ENCODE measurements at places on chromosomes 12 and 14. TPM values are rescaled to one million over a fixed set of nuclear protein-coding genes. Genes with fewer than 3 reads are reported as not detected.

The SLC7A7 gene
- 14.2 TPM for total RNA-seq

The LMNTD1 gene
- not detected for total RNA-seq

The GUCY2C gene
- total RNA-seq = 0.21 TPM

The CPNE6 gene
- not detected for total RNA-seq

The MGAT4C gene
- 0.41 TPM for total RNA-seq

Measured in tongue (tissue), 3 donors.